Inflammatory macrophage treated with lipopolysaccharide for 1 hour (primary cell): ENCODE measurements at places on chromosomes 1 and 21.

GRCh38 chr1:40594187-40594531 is 62.7 kb downstream of the ZNF684 start:
- no peak for DNase-seq

DNA sequence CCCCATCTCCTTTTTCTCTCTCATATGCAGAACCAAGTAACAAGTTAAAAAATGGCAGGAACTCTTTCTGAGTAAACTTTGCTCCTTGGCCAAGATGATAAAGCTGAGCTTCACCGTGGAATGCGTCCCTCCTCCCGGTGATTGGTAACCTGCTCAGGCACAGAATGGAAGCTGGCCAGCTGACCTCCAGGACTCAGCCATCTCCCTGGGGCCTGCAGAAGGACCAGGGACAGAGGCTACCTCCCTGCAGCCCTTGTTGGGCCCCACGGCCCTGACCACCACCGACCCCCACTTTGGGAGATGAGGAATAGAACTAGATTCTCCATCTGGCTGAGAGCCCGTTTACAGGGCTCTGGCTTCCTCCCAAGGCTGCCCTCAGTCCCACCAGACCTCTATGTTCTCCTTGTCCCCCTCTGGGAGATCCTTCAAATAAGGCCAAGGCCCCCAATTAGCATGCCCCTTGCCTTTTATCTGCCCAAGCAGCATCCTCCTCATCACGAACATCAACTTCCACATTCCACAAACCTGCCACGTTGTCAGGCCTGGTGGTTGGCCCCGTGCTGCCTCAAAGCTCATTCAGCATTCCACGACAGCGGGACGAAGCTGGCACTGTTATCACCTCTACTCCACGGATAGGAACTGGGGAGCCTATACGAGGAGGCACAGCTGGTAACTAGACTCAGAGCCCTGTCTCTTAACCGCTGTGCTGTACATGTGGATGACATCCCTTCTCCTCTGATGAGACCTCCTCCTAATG is 74.2 kb downstream of the CD34 start:
- DNase-seq = no peak

- DNase-seq = no peak
Measured at GRCh38 chr1:100778748-100779147, 59.2 kb downstream of the VCAM1 start.

- no peak for DNase-seq
Measured at GRCh38 chr1:97196825-97197516, 475.4 kb downstream of the PTBP2 start.

GRCh38 chr1:108106775-108107174 is 93.4 kb downstream of the SLC25A24 start:
- peak; percentile 37 for DNase-seq

- no peak for DNase-seq
Measured at GRCh38 chr1:214135886-214136285, 145.1 kb upstream of the SMYD2 start.

DNA sequence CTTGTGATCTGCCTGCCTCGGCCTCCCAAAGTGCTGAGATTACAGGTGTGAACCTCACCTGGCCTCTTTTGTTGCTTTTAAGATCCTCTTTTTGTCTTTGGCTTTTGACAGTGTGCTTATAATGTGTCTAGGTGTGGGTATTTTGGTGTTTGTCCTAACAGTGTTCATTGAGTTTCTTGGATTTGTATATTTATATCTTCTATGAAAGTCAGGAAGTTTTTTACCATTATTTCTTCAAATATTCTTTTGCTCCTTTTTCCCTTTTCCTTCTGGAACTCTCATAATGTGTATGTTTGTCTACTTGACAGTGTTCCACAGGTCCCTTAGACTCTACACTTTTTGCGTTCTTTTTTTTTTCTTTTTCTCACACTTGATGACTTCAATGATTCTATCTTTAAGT is 59.1 kb downstream of the URB2 start:
- no peak for DNase-seq

- no peak for DNase-seq
Measured at GRCh38 chr21:44427241-44428120, 27.8 kb upstream of the LRRC3 start.

- DNase-seq = no peak
Measured at GRCh38 chr1:76501136-76501535, 366.1 kb upstream of the ST6GALNAC5 start.

GRCh38 chr1:154599658-154600057 is 8.3 kb downstream of the ADAR start:
- no peak for DNase-seq

GRCh38 chr1:102586022-102586421 is 522.3 kb downstream of the COL11A1 start:
- DNase-seq = no peak

GRCh38 chr1:31591425-31592093 is 15.2 kb downstream of the TINAGL1 start:
- no peak for DNase-seq

DNA sequence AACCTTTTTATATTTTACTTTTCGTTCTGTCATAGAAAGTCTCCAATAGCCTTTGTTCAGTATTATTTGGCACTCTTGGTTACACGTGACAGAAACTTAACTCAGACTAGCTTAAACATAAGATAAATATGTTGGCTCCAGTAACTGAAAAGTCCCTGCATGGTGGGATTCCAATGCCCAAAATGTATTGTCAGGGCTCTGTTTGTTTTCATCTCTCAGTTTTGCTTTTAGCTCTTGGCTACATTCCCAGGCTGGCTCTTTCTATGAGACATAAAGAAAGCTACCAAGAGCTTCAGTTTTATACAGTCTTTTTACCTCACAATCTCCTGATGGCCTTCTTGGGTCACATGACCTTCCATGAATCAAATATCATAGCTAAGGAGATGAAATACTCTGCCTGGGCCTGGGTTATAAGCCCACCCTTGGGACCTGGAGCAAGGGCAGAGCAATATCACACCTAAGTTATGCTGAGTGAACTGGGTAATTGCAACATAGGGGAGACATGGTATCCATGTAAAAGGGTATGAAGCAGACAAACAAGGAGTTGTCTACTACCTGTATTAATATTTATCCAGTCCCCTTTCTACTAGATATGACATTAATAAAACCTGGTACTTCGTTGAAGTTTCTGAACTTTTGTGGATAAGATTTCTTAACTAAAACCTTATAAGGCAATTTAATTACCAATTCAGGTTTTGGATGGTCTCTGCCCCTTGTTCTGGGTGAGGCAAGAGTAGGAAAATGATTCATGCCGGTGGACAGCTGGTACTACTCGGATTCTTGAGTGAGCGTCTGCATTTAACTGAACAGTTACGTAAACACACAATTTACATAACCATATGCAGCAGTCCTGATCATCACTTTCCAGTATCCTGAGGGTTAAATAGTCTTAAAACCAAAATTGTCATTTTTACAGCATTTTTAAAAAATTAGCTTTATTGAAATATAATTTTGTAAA is 442.3 kb downstream of the GPATCH2 start:
- DNase-seq = no peak

- DNase-seq = peak; percentile 83
Measured at GRCh38 chr1:228989992-228990827, 254.9 kb downstream of the RHOU start.

- DNase-seq = no peak
Measured at GRCh38 chr1:114467491-114467890, 43.5 kb downstream of the TRIM33 start.

DNA sequence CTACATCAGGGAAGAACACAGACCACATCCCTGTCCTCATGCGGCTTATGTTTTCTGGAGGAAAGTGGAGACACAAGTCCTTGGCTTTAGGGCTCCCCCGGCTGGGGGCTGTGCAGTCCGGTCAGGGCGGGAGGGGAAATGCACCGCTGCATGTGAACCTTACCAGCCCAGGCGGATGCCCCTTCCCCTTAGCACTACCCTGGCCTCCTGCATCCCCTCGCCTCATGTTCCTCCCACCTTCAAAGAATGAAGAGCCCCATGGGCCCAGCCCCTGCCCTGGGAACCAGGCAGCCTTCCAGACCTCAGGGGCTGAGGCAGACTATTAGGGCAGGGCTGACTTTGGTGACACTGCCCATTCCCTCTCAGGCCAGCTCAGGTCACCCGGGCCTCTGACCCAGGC is 45.5 kb downstream of the TNNT2 start:
- no peak for DNase-seq

GRCh38 chr1:178921499-178921898 is 50.6 kb upstream of the ANGPTL1 start:
- no peak for DNase-seq

DNA sequence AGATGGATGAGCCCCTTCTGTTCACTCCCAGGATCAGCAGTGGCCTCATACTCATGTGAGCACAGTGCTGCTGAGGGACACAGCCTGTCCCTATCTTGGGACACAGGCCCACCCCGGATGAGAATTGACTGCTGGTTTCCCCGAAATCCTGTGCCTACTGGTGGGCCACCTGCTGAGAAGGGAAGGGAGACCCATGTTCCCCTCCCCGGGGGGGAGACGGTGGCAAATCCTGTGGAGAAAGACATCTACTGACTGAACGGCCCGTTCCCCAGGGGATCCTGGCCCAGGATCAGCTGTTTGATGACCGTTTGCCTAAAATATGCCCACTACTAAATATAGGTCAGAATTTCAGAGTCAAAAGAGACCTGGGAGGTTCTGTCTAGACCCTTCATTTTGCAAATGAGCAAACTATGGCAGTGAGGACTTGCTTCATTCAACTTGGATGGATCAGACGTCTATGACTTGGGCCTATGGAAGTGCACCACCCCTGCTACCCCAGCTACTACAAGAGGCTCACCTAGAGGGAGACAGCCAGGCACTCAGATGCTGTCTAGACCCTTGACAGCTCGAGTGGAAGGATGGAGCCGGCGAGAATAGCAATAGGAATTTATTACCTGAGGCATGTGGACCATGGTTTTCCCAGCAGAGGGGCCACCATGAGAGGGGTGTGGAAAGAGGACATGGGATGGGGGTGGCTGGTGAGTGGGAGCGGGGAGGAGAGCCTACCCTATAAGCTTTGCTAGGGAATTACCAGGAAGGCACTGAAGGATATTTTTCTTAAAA is 15.6 kb upstream of the THEMIS2 start:
- no peak for DNase-seq

DNA sequence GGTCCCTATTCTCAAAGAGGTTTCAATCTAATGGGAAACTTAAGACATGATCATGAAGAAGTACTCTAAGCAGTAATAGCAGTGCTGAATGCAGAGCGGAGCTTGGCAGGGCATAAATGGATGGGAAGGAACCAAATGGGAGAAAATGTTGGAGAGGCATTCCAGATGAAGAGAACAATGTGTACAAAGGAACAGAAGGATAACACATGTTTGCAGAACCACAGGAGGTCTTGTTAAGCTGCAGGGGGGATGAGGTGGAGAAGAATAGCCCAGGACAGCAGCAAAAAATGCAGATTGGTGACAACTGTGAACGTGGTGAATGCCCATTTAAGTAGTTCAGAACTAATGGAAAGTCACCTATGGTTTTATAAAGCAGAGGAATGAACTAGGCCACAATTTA is 99.1 kb downstream of the ASTN1 start:
- no peak for DNase-seq

DNA sequence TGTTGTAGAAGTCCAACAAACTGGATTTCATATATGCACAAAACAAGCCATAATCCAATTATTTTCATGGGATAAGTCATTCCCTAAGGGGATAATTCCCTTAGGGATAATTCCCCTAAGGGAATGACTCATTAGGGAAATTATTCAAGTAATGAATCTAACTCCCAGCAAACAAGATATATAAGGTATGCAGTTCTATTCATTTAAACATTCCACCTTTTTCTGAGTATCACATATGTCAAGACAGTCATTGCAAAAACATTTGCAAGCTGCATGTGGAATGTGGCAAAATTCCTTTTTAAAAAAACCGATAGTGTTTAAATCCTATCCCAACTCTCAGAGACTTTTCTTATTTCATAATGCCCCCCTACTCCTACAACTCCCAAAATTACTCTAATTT is 131.2 kb downstream of the AKT3 start:
- DNase-seq = no peak

DNA sequence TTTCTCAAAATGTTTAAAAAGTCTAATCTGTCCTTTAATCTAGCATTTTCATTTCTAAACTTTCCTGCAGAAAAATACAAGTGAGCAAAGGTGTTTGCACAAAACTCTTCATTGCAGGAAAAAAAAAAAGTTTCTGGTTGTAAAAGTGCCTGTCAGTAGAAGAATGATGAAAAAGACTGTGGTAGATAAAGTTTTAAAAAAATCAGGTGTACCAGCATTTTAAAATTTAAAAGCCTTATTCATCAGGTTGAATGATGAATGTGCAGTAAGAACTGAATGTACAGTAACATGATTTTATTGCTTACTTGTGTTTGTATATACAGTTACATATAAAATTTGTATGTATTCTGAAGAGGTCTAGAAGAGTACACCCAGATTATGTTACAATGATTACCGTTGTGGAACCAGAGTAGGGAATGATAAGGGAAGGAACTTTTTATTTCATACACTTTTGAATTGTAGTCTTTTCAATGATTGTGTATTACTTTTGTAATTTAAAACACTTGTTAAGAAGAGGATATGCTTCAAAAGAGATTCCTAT is 54.0 kb downstream of the FNBP1L start:
- no peak for DNase-seq

- no peak for DNase-seq
Measured at GRCh38 chr1:221032637-221033280, 153.5 kb downstream of the HLX start.

GRCh38 chr1:119141020-119141424 is 569 bp upstream of the WARS2 start:
- DNase-seq = peak; percentile 19

DNA sequence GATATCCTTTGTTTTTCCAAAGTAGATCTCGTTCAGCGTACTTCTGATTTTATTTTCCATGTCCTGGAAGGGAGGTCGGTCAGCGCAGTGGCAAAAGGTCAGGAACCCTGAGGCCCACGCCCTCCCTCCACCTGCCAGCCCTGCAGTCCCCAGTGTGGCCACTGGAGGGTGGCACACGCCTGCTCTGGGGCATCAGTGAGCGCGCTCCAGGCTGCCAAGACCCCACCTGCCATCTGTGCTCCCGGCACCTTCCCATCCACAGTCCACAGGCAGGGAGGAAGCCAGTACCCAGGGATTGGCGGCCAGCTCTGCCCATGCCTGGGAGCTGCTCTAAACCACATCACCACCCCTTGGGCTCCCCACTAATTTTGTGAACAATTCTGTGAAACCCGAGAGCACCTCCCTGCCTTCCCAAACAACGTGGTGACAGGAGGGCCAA is 32.3 kb downstream of the SLC66A1 start:
- DNase-seq = no peak

GRCh38 chr1:109618661-109619575 is 498 bp downstream of the GNAT2 start:
- DNase-seq = peak; percentile 61
